ENCODE measurements at places on chromosomes 1 and 21.

DNA sequence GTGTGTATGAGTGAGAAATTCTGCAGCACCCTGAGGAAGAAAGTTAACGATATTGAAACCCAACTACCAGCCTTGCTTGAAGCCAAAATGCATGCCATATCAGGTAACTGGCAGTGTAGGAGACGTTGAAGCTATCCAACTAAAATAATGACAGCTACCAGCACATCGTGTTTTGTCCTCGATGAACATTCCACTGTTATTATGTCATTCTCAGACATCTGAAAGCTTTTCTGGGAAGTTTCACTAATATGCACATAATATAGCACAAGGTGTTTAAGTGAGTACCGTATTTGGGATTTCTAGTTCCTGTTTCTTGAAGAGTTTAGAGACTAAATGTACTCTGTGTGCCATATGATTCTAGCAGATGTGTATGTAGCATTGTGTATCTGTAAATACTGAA lies 173.5 kb downstream of the DISC1 start:
- DNase-seq: no peak

DNA sequence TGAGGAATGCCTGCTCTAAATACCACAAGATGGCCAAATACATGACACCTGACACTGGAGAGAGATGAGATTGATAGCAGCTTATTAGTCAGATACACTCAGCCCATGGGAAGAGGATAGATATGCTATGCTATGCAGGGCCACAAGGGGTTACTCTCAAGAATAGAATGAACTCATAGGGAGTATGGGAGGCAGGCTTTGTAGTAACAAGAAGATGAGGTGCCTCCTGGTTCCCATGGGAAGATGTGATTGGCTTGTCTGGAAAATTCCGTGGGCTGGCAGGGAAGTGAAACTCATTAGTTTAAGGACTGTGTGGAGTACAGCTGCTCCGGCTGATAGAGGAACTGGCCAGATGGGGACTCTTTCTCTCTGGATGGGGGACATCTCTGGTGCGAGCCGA lies 16.5 kb downstream of the CCDC30 start:
- DNase-seq: no peak

- DNase-seq: no peak
Observed at GRCh38 chr1:32221581-32221979, 573 bp downstream of the TMEM234 start.

GRCh38 chr1:39239968-39240367 lies 35.5 kb downstream of the MACF1 start:
- no peak for DNase-seq

DNA sequence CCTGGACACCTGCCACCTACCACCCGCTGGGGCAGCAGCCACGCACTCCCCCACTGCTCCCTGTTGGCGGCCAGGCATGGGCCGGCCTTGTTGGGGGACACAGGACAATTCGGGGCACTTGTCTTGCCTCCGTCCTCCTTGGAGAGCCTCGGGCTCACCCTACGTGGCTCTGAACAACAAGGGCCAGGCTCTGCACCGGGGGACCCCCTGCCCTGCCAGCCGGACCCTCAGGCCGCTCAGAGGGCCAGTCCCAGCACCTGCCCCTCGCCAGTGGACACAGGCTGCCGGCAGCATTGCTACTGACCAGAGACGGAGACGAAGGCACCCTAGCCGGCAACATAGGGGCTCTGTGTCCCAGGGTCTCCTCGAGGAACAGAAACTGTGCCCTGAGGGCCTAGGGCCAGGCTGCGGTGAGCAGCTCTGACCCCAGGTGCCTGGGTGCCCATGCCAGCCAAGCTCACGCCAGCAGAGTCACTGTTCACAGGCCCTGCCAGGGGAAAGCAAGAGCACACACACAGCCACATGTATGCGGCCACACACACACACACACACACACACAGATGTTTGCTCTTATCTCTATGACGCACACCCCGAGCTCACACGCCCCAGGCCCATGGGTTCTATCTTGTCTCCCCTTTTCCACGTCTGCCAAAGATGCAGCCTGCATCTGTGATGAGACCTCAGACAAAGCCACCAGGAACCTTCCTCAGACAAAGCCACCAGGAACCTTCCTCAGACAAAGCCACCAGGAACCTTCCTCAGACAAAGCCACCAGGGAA lies 45.9 kb downstream of the MORN1 start:
- DNase-seq: no peak

DNA sequence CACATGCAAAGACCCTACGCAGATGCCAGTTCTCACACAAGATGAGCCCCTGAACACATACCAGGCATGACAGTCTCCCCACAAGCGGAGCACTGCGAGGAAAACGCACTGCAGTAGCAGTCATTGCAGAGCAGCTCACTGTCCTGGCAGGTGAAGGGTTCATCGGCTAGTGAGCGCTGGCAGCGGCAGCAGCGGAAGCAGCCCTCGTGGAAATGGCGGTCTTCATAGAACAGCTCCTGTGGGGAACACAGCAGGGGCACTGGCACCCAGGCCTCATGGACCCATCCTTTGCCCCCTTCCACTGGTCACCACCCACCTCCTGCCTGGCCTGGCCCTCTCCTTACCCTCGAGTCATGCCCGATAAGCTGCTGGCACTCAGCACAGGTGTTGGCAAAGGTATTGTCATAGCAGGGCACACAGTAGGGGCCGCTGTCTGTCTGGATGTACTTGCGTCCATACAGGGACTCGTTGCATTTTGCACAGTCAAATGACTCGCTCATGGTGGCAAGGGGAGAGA lies 6.3 kb downstream of the FHL3 start:
- no peak for DNase-seq

GRCh38 chr1:201294876-201295275 lies 11.6 kb downstream of the PKP1 start:
- DNase-seq: no peak

- DNase-seq: no peak
Observed at GRCh38 chr1:183070923-183071618, 47.9 kb downstream of the LAMC1 start.

GRCh38 chr1:112852276-112852675 lies 103.7 kb downstream of the SLC16A1 start:
- no peak for DNase-seq

DNA sequence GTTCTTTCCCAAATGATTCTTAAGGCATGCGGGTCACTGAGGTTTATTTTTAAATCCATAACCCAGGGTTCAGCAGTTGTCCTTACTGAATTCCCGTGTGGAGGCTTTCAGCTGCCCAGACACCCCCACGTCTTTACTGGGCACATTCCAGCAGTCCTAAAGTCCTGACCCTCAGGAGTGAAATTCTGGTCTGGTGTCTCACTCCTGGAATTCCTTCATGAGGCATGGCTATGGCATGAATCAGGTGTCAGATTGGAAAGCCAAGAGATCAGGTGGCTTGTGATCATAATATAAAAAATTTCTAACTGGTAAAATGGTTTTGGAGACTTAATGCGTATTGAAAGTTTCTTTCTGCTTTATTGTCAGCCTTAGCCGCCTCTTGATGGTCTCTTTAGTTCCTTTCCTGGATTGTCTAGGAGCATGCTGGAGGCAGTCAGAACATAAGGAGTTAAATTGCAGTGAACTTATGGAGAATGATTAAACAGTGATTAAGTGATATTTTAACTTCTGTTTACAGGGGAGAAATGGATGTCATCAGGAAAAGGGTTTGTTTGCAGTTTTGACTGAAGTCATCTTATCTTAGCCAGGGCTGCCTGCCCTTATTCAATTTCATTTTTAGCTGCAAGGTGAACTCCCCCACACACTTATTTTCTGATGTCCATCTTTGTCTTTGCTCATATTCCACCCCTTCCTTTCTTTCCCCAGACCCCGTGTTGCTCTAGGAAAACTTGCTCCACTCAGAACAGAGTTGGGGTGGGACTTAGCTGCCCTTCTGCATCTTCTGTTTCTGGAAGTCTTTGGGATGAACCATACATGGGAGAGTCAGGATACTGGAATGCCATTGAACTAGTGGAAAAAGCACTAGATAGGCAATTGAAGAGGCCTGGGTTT lies 25.7 kb upstream of the MACF1 start:
- DNase-seq: no peak

- DNase-seq: no peak
Observed at GRCh38 chr1:224292419-224292818, 37.6 kb downstream of the NVL start.

- no peak for DNase-seq
Observed at GRCh38 chr1:168261390-168261789, 19.3 kb upstream of the TBX19 start.

- DNase-seq: no peak
Observed at GRCh38 chr21:14993115-14993514, 71.7 kb downstream of the NRIP1 start.

DNA sequence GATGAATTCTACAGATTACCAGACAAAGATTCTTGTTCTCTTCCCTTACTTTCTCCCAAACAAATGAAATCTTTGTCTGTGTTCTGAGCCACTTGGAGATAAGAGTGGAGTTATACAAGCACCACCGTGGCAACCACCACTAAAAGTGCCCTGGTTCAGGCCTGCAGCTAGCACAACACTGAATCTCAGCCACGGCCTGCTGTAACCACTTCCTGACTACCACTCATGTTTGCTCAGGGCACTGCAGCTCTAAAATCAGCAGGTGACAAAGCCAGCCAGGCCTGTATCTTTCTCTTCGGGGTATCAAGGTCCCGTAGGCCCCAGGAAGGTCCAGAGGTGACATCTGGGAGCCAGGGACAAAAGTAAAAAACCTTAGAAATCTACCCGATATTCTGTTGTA lies 3.2 kb upstream of the OR2T6 start:
- no peak for DNase-seq

DNA sequence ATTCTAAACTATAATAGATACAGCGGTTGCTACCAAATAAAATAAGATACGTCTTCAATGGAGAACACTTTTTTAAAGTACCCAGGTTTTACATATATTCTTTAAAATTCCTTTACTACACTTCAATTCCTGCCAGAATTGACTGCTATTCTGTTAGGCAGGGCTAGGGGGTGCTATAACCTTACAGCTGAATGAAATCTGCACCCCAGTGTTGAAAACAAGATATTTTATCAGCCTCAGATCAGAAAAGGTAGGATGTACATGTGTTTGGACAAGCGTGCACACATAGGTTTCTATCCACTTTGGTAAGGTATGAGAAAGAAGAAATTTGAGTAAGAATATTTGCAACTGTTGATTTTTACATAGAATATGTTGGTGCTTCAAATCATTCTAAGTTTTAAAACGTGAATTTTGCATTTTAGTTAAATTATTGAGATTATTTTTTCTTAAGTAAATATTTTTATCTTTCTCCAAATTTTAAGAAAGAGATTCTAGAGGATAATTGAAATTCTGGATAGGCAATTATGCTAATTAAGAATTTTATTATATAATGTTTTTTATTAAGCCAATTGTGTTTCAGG lies 490.8 kb upstream of the ADGRL4 start:
- no peak for DNase-seq

DNA sequence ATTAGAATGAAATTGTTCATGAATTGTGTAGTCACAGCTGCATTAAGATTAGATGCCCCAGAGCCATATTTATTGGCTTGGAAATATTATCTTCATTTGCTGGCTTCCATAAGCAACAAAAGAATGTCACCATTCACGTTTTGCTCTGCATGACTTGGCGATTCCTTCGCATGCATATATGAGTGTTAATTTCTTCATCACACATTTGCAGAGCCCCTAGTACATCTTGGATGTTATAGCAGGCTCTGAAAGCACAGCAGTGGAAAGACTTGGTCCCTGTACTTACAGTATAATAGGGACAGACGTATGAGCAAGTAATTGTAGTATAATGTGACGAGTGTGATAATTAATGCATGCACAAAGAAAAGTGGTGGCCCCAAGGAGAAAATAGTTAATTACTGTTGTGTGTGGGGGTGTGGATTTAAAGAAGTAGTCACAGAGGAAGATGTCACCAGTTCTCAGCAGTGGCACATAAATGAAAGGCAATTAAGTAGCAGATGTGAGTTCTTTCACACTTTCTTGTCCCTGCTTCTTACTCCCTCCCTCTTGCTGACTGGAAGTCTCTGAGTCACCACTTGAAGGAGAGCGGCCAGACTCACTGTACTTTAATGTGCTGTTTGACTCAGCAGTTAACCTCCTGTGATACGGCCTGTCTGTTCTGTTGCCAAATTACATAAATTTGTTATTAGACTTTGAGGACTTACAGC lies 21.0 kb downstream of the S100A10 start:
- DNase-seq: no peak

DNA sequence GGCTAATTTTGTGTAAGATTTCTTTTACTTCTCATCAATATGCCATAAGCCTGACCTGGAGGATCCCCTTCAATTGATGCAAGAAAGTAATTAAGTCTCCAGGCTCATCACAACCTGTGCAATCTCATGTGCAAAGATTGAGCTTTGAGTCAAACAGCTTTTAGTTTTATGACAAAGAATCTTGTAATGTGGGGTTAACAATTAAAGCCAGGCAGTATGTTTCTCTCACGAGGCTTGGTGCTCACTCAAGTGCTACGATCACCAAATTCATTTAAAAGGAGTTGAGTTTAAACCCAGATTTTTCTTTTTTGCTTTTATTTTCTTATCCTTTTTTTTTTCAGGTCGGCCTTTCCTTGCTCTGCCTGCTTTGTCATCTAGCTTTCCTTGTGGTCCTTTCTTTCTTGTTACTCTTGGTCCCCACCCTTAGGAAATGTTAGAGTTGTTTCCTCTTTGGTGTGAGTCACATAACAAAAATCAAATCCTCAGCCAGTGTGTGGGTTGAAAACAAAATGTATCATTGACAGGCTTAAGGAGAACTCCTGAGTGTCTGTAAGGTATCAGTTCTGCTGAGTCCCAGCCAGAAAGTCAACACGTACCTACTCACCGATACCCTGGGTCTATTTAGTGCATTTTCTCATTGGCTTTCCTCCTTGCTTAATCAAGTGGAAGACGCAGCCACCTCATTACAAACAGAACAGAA lies 1037.2 kb downstream of the ADGRL2 start:
- DNase-seq: no peak

DNA sequence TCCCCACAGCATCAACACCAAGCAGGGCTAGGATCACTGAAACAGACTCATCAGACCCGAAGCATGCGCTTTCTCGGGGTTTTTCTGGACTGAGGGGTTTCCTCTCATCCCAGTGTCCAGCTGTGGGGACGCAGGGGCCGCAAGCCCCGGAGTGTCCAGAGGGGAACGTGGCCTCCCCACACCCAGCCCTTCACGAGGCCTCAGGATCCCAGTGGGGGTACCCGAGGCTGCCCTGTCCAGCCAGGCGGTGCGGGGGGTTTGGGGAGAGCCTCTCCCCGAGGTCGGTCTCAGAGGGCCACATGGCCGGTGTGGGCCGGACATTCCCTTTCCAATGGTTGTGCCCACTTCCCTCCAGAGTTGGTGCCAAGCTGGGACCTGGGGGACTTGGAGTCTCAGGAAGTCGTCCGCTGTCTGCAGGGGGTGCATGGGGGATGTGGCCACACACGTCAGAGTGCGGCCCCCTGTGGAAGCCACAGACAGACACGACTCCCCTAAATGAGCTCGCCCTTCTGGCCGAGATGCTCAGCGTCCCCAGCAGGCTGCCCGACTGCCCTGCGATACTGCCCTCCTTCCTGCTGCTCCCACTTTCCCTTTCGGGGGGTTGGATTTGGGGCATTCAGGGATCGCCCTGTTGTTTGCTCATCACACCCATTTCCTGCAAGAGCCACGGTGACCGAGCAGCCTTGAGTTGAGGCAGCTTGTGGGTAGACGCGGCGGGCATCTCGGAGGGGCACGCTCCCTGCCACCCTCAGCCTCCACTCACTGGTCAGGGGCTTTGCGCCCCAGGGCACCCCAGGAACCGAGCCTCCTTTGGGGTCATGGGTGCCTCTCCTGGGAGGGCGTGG lies 4.1 kb downstream of the COL6A1 start:
- DNase-seq: no peak

All from stimulated activated CD4-positive, alpha-beta T cell treated with anti-CD3 and anti-CD28 coated beads, Interleukin-12 subunit alpha, Interleukin-12 subunit beta, amount 100 ng/mL, for 4 hours (primary cell).